Neural crest cell (in vitro differentiated cells): ENCODE measurements at places on chromosomes 16 and 17.

- DNase-seq: no peak
Measured at GRCh38 chr17:9244066-9245052, 223.0 kb downstream of the NTN1 start.

DNA sequence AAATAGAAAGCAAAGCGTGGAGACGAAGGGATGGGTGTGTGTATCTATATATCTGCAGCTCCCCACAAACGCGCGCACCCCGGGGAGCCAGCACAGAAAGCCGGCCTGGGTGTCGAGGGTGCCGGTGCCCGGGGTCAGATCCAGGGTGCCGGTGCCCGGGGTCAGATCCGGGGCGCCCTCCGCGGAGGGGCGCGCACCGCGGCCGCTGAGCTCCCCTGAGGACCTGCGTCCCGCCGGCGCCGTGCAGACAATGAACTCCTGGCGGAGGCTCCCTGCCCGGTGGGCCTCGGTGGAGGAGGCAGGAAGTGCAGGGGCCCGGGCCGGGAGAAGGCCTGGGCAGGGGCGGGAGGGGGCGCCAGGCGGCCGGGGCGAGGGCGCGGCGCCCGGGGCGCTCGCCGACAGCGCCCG is 1.1 kb downstream of the ZNF423 start:
- DNase-seq: peak; percentile 52

- no peak for DNase-seq
Measured at GRCh38 chr16:10136916-10137315, 45.3 kb downstream of the GRIN2A start.

DNA sequence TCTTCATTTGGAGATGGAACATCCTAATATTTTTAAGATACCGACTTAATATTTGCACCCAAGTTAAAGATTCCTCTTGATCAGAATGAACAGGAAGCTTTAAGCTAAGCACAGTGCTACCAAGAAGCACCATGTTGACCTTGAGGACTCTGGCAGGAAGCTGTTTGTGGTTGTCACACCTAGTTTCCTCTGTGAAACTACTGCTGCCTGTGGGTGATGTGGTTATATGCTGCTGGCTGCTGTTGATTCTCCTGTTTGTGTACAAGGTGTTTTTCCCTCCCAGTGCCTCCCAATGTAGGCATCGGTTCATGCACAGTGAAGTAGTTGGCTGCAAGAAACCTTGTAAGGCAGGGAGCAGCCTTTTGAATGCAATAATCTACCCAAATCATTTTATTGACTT is 23.4 kb downstream of the RBL2 start:
- no peak for DNase-seq

- DNase-seq: peak; percentile 99
Measured at GRCh38 chr17:81222906-81223761, at the start of gene CEP131. TSS of gene CEP131 (minus strand) at chr17:81222965. CDS start at chr17:81220056, 2,909 bp downstream.

- DNase-seq: no peak
Measured at GRCh38 chr16:24819462-24820040, 26.2 kb upstream of the SLC5A11 start.

DNA sequence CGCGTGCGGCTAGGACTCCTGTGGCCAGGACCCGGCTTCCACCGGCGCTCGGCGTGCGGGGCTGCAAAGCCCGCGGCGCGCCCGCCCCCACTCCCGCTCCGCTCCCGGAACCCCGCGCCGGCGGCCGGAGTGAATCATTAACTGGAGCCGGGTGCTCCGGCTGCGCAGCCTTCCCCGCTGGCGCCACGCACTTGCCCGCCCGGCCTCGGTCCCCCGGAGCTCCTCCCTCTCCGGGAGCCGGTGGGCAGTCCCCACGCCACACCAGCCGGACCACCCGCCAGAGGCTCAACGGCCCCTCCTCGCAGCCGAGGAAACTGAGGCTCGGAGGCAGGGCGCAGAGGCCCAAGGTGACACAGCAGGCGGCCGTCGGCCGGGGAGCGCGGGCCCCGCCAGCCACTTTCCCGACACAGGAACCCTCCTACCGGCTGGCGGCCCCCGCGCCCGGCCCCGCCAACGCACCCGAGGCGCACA is 580 bp downstream of the BCAR1 start:
- DNase-seq: no peak

- no peak for DNase-seq
Measured at GRCh38 chr17:2962236-2962635, 101.2 kb downstream of the OR1D5 start.

DNA sequence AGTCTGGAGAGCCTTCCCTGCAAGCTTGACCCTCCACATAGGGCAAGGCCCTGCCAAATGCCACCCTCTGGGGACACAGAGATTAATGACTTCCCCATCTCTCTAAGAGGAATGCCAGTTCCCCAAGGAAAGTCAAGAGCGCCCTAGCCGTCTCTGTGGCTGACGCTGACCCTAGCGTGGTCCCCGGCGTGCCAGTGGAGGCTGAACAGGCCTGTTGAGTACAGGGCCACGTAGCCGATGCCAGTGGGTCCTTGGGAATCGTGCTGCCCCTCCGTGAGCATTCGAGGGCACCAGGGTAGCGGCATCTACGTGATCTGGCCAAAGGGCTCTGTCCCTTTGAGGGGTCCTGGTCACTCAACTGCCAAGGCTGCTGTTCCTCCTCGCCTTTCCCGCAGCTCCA is 17.2 kb downstream of the TMEM204 start:
- no peak for DNase-seq

- peak; percentile 61 for DNase-seq
Measured at GRCh38 chr17:81522491-81523401, 5.4 kb upstream of the FSCN2 start.

DNA sequence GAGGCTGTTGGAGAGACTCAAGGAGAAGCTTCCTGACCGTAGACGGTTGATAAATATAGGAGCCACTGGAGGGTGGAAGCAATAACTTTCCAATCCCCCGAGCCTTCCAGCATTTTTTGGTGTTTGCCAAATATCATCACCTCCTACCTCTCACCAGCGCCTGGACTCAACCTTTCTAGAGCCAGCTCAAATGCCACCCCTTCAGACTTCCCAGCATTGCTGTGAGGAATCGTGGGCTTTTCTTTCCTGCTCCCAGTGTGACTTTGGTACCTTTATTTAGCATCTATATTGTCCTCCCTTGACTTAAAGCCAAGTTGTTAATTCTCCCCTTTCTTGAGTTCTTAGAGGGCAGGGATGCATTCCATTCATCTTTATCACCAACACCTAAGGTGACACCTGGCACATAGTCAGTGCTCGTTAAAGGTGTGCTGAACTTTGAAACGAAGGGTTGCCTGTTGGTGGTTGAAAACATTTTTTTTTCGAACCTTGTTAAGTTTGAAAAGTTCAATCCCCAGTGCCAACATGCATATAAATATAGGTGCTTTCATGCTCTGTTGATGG is 35.3 kb upstream of the CCR7 start:
- no peak for DNase-seq

GRCh38 chr16:53605356-53605755 is 98.3 kb downstream of the RPGRIP1L start:
- no peak for DNase-seq
